NCI-H1930 (cell line): ENCODE measurements at places on chromosomes 1 and 21.

GRCh38 chr21:46207006-46207919, 21.3 kb downstream of the LSS start:
- no peak for DNase-seq

DNA sequence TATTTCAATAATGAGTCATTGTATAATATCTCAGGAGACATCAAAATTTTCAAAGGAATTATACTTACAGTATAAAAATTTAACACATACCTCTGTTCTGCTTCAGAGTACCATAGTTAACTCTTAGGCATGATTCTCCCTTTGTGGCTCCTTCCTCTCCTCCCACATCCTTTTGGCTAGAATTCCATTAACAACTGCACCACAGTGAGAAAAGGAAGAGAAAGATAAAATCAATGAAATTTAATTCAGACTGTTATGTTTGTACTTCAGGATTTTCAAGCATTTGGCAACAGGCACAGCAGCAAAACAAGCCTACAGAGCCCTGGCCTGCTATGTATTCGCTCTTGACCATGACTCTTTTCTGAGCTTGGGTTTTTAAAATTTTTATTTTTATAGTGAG, 57.2 kb upstream of the SGIP1 start:
- no peak for DNase-seq

- no peak for DNase-seq
Observed at GRCh38 chr1:205049479-205049878, 6.5 kb downstream of the CNTN2 start.

GRCh38 chr21:35280231-35280630, 231.1 kb upstream of the RUNX1 start:
- DNase-seq = no peak

- DNase-seq = no peak
Observed at GRCh38 chr21:39111931-39112550, 71.2 kb downstream of the PSMG1 start.

DNA sequence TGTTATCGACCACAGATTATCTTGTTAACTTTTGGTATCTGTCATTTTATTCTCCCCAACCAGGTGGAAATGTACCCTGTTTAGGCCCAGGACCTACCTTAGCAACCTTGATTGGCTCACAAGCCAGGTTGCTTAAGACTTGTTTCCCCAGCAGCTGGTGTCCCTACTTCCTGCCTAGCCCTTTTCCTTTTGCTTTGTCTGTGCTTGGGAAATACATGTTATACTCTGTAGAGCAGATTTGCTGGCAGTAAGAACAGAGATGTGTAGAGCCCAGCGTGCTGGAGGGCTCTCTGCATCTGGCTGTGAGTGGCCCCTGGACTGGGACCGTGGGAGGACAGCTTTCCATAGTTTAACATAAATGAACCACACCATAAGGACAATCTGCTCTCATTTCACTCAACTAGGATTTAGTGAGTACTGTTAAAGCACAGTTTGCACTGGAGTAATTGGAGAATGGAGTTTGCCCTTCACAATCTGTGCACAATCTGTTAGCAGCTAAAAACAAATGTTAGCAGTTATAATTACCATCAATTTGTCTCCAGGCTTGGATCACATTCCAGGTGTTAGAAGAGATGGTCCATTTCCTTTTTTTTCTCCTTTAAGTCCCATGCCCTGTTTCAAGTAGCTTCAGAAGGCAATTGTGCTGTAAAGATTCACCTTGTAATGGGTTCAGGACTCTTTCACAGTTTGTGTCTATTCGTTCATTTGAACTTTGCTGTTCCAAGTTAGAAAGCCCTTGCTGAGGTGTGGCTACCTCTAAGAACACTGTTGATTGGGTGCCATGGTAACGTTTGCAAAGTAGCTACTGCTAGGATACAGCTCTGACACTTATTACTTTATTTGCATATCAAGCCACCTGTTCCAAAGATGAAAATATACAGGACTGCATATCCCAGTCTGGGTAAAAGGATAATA, at the start of gene APOBEC4:
APOBEC4 (minus strand) TSS at position 770 of the 915 bp plus-strand sequence. CDS start 4,535 bp downstream, outside the sequence.
- DNase-seq = no peak

GRCh38 chr1:8794605-8795004, 22.8 kb downstream of the RERE start:
- DNase-seq = no peak

- DNase-seq = peak; percentile 17
Observed at GRCh38 chr1:205488074-205488723, 16.3 kb upstream of the CDK18 start.

- DNase-seq = no peak
Observed at GRCh38 chr21:45252448-45252925, 35.2 kb downstream of the POFUT2 start.

DNA sequence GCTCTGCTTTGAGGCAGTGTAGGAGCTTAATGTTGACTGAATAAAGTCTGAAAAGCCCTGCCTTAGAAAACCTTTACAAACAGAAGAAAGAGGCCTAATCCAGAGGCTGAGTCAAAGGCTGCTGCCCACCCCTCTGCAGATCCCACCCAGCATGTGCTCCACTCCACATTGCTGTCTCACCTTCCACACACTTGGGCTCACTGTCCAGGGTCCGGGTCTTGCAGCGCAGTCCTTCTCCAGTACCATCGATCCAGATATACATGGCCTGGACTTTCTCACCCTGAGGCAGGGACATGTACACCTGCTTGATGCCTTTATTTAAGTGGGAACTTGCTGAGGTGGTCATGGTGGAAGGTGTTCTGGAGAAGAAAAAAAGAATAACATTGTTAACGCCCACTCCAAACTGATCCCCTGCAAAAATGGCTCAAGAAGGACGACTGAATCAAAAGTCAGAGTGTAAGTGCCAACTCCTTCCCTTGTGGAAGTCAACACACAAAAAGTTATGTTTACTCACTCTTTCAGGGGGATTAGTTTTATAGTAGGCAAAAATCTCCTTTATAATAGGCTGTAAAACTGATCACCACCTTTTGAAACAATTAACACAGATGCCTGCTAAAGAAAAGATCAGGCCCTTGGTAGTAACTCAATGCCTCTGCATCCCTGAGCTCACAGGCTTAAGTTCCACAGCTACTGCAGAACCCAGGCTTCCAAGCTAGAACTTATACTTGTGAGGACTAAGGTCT, 3.0 kb downstream of the GLUL start:
- no peak for DNase-seq

DNA sequence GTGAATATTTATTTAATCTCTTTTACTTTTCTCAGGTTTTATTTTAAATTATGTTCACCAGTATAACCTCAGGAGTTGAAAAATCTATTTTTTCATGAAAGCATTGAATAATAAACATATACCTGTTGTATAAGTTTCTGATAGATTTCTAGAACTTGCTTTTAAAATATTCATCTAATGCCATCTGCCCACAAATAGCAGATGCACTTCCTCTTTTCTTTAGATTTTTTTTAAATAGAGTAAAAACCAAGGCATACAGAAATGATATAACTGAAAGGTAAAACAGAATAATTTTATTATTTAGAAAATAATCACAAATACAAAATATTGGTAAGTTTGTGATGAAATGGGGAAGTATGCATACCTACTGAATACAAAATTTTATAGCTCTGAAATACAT, 130.7 kb upstream of the PRMT6 start:
- no peak for DNase-seq

- DNase-seq = no peak
Observed at GRCh38 chr1:37051346-37051745, 17.0 kb upstream of the GRIK3 start.

DNA sequence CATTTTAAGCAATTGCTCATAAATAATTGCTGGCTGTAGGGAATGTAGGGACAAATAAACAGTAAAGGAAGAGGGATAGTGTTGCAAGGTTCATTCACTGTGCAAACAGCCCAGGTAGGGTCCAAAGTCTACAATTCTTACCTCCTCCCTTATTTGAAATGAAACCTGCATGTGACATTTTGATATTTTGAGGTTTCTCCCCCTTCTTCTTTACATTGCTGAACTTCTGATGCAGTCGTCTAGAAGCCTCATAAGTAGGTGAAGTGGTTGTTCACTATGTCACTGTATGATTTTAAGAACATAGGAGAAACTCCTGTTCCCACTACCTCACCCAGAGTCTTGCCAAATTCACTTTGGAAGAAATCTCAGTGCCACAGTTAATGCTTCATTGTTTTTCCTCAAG, 16.1 kb downstream of the F5 start:
- no peak for DNase-seq

GRCh38 chr1:35795295-35795694, 12.5 kb upstream of the AGO4 start:
- DNase-seq = no peak

DNA sequence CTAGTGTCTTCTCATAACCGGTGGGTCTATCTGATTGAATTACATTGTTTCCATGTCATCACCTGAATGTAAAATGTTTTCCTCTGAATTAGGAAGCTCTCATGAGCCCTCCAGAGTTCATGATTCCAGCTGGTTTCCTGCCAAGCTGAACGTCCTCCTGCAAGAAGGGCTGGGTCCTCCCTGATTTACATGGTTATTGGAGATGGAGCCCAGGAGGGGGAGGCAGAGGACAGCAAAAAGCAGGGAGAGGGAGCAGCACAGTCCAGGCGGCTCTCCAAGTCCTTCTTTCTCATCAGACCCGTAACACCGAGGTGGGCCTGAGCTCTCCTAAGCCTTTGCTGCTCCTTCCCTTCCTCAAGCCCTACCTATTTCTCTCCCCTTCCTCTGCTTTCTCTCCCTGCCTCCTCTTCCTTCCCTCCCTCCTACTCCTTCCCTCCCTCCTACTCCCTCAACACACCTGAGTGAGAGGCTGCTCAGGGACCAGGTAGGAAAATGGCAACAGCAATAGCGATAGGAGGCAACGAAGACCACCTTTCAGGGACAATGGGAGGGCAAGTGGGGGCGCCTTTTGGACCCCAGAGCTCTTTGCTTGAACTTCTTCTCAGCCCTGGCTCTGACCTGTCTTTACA, 265.9 kb downstream of the PRDM2 start:
- DNase-seq = peak; percentile 25

- DNase-seq = no peak
Observed at GRCh38 chr1:228314315-228314657, 92.3 kb downstream of the TRIM11 start.

DNA sequence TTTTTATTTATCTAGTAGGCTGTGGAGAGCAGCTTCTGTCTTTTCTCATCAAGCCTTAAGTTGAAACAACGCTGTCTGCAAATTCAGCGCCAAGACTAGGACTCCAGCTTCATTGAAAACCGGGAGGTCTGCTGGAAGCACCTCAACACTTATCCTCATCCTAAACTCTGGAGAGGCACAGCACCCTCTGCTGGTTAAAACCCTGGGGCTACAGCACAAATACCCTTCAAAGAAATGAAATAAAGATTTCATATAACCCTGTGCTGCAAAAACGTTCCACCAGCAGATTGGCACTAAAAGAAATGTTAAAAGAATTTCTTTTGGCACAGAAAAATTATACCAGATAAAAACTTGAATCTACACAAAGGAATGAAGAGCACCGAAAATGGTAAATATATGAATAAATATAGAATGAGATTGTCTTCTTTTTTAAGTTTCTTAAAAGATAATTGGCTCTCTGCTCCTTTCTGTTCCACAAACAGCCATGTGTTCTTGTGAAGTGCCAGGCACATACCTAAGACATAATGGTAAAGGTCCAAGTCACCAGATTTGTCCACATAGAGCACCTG, 227.7 kb upstream of the SAMSN1 start:
- DNase-seq = no peak

- DNase-seq = no peak
Observed at GRCh38 chr1:169899519-169900217, 6.0 kb upstream of the SCYL3 start.

DNA sequence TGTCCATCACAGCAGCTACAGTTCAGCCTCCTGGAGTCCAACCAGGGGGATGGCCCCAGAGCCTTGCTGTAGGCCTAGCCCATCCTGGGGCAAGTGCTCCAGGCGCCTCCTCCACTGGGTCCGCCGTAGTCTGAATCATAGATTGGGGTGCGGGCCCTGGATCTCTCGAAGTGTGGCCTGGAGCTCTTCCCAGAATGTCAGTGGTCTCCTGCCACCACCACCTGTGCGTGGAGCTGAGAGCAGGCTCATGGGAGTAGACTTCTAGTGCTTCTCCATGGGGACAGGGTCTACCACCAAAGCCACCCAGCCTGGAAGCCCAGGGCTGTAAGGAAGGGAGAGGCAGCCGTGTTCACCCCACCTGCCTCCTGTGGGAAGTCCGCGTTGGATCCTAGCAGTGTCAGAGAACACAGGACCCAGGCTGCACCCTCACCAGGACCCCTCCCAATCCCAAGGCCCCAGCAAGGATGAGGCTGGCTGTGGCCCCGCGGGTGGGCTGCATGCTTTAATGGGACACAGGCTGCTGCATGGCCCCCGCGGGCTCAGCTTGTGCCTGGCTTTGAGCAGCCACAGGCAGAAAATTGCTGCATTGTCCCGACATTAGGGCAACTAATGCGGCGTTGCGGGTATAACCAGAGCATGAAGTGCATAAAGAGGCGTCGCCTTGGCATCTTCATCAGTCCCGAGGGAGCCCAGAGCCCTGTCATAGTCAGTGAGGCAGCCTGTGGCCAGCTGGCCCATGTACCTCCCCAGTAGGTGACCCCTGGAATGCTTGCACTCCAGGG, 735 bp upstream of the HES3 start:
- no peak for DNase-seq

DNA sequence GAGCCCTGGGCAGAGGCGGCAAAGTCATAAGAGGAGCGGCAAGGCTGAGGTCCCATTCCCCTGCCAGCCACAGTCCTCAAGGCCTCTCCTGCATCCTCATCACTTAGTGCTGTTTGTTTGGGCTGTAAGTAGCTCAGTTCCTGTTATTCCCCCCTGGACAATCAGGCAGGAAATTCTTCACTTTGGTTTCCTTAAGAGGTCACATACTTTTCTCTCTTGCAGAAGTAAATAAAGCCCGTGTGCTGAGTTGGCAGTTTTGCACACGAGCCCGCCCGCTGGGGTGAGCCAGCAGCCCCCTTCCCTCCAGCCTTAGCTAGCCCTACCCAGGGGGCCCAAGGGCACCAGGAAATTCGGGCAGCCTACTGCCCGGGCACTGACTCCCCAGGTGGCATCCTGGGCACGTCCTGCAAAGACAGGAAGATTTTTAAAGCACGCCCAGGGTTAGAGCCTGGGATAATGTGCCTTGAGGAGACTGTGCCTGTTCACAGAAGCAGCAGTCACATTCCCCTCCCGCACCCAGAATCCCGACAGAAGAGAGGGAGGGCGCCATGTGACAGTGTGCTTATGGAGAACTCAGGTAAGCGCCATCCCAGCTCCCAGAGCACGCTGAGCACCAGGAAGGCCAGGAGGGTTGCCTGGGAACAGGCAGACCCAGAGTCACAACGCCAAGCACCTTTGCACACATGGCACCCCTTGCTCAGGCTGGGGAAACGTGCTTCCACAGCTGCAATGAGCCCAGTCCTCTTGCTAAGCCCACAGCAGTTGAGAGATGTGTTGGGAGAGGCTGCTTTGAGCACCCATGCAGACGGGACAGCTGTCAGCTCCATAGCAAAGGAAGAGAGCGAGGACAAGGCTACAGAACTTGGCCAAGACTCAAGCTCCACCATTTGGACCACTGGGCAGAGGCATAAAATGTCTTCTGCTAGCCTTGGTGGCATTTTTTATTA, 144.5 kb upstream of the TMEM51 start:
- DNase-seq = no peak

- DNase-seq = no peak
Observed at GRCh38 chr1:207020065-207020708, 12.4 kb downstream of the C1orf116 start.

- no peak for DNase-seq
Observed at GRCh38 chr1:93729502-93729901, 47.9 kb upstream of the BCAR3 start.
